ENCODE measurements at places on chromosomes 11 and 22.

- no peak for DNase-seq
Observed at GRCh38 chr22:49884503-49885260, 31.0 kb downstream of the ZBED4 start.

- no peak for DNase-seq
Observed at GRCh38 chr11:125093502-125093901, 17.9 kb downstream of the TMEM218 start.

GRCh38 chr22:30667107-30667493 is 575 bp downstream of the DUSP18 start:
- no peak for DNase-seq

- no peak for DNase-seq
Observed at GRCh38 chr11:101880222-101880621, 34.6 kb upstream of the CEP126 start.

- DNase-seq, result no peak
Observed at GRCh38 chr11:21492931-21493330, 700.0 kb upstream of the ANO5 start.

GRCh38 chr11:205221-206001 is 1.8 kb downstream of the BET1L start:
- DNase-seq, result no peak

- no peak for DNase-seq
Observed at GRCh38 chr11:130359419-130359818, 44.7 kb upstream of the ZBTB44 start.

DNA sequence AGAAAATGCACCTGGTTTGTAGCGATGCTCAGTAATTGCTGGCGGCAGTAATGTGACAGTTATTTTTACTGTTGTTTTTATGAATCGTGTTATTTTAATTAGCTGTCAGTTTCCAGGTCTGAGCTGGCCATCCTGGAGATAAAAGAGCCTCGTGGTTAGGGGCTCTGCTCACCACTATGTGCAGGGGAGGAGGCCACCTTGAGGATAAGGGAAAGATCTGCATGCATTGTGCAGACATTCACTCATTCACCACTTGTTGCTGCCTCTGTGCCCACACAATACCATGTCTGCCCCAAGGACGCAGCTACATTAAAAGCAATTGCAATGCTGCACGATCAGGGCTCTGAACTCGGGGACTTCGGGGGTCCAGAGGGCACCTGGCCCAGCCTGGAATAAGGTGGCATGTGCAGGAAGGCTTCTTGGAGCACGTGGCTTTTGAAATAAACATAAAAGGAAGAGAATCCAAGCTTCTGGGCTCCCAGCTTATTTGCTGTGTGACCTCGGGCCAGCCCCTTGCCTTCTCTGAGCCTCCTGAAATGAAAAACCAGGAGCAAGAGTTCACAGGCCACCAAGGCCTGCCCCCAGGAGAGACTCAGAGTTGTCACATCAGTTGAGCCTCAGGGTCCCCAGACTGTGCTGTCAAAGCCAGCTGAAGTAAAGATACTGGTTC is 44.7 kb upstream of the SHISAL1 start:
- no peak for DNase-seq

DNA sequence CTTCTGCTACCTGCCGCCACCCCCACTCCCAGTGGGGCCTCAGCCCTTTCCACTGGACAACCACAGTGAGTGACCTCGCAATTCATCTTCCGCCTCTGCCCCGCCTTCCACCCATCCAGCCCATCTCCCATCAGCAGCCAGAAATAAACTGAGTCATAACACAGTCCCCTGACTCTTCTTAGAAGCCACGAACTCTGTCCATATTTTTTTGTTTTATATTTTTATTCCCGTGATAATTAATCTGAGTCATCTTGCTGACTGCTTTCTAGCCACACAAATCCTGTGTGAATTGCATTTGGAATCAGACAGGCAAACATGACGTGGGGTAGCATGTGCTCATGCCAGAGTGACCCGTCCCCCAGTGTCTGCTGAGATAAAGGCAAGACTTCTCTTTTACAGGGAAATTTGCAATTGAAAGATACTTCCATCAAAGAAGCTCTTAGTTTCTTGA is 7.0 kb downstream of the FADD start:
- no peak for DNase-seq

GRCh38 chr11:20388096-20389055 is 860 bp downstream of the PRMT3 start:
- no peak for DNase-seq

DNA sequence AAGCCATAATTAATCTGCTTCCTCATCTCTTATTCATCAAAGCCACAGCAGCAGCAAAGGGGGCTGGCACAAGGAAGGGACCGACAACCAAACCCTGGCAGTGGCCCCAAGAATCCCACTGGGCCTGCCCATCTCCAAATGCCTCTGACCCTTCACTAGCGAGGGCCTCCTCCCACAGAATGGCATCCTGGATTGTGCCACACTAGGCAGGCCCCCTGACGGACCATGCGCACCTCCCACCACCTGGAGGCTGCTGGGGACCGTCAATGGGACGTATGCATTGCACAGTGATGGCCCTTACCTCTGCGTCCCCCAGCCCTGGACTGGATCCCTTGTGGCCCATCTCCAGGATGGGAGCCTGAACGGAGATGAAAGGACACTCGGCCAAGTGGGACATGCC is 4.1 kb upstream of the RTN4R start:
- DNase-seq, result no peak

GRCh38 chr22:38724926-38725571 is 19.3 kb downstream of the GTPBP1 start:
- no peak for DNase-seq
